ENCODE measurements at places on chromosomes 1 and 21.

DNA sequence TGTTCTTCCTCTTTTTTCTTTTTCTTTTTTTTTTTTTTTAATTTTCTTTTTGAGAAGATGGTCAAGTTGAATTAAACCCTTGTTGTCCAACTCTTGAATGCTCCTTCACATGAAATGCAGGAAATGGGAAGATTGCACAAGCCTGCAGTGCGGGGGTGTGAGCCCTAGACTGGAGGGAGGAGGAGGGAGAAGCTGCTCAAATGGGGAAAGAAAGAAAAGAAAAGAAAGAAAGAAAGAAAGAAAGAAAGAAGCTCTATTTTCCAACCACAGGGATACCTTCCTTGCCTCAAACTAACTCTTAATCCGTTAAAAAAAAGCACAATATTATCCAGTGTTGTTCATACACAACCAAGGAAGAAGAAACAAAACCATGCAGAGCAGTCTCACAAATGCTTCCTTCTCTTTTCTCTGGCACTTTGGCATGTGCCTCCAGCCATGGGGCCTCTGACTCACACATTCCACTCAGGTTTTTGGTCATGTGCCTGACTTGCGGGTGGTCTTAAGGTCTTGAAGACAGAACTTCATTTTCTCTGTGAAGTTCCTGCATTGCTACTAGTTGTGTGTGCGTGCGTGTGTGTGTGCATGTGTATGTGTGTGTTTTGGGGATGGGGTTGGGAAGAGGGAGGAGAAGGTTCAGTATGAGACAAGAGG, 276.1 kb downstream of the RPS6KC1 start:
- DNase-seq, result no peak

DNA sequence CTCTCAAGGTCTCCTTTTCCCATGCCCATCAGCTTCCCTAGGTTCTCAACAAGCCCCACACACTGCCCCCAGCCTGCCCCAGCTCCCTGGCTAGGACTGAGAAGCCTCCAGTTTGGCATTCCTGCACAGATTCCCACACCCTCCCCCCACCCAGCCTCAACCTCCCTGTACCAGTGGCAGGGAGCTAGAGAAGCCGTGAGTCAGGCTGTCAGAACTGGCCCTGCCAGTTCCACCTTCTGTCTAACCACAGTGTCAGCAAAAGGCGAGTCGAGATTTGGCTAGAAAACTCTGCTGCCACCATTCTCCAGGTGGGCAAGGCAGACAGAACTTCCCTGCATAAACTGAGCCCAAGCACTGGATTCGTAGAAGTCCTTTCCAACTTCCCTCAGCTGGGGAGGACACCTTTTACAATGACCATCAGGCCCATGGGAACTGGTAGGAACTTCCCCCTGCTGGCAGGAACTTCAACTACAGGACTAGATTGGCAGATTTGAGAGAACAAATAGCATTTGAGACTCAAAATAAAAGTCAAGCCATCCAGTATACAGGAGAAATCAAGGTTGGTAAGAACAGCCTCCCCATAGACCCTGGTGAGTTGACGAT, 31.0 kb downstream of the TNNT2 start:
- no peak for DNase-seq

DNA sequence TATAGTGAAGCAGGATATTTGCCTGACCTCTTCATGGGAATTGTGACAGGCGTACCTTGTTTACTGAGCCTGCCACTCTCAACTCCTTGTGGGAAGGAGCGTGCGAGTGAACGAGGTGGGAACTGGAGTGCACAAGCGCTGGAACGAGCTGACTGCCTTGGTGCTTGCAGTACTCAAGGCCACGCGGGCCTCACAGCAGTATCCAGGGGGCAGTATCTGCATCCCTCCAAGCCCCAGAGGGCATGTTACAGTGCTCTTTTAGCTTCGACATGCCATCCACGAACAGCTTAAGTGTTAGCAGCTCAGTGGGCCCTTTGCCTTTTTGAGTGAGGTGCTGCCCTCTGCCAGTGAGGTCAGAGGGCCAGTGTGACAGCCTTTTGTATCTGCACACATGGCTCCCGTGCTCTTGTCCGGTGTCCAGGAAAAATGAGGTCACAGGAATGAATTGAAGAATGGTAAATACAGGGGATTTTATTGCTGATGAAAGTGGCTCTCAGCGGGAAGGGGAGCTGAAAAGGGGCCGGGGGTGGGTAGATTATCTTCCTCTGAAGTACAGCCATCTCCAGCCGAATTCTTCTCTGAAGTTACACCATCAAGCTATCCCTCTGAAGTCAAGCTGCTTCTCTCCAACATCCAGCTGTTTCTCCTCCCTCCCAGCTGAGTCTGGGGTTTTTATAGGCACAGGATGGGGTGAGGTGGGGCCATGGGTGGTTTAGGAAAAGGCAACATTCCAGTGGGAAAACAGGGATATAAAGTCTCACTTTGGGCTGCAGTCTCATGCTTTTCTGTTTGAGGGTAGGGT, 69.3 kb downstream of the EPB41 start:
- no peak for DNase-seq

DNA sequence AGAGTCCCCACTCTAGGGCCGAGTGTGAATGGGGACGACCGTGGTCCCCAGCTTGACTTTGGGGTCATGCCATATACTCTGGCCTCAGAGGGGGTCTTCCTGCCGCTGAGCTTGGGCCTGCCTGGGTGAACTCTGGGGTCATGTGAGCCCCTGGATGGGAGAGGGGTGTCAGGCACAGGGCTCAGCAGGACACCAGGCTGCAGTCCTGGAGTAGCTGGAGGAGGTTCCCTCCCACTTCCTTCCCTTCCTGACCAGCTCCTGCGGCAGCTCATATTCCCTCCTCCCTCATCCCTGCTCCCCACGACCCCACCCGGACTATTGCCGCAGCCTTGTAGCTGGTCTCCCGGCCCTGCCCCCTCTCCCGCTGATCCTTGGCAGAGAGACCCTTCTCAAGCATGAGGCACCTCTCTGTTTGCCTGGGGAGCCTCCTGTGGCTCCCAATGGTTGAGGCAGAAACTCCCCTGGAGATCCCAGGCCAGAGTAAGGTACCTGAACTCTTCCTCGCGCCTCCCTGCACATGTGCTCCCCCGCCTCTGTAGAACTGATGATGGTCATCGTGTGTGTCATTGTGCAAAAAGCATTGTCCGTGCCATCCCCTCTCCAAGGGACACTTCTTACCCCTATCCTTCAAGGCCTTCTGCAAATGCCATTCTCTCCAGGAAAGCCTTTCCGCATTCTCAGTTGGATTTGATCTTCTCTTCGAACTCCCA, 1.8 kb downstream of the TNFRSF1B start:
- no peak for DNase-seq

DNA sequence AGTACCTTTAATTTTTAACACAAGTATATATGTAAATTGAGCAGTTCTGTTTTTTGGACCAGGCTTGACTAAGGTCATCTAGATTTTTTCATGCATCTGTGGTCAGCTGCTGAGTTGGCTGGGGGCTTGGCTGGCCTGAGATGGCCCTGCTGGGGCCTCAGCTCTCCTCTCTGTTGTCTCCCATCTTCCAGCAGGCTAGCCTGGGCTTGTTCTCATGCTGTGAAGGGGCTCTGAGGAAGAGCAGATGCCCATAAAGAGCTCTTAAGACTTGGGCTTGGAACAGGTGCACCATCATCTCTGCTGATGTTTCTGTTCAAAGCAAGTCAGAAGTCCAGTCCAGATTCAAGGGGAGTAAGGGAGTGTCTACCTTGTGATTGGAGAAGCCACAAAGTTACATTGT, 51.2 kb upstream of the TNR start:
- DNase-seq, result no peak

DNA sequence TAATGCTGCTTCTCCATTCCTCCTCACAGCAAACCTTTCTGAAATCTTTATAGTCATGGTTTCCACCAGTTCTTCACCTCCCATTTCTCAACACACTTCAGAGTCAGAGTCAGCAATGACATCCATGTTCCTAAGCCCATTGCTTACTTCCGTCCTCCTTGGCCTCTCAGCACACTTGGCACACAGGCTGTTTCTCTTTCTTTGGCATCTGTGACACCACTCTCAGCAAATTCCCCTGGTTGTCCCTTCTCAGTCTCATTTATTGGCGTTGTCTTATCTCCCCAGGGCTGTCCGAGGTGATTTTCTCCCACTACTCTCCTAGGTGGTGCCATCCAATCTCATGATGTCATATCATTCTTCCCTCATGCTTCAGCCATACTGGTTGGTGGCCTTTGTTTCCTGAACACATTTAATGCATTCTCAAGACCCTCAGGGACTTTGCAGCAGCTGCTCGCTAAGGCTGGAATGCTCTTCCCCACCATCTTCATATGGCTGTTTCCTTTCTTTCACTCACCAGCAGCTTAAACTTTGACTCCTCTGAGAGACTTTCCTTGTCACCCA, 3.3 kb upstream of the LGALS8 start:
- DNase-seq, result no peak

DNA sequence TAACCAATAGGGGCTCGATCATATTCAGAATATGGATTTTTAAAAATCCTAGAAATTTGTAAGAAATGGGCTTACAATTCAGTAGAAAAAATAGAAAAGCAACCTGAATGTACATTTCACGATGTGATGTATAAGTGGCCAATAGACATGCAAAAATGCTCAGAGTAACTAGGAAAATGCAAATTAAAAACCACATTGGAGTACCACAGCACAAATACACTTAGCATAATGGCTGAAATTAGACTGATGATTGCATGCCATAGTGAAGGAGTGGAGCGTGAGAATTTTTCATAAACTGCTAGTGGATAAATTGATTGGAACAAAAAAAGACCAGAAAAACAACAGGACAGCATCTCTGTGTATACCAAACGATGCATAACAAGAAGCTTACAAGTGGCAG, 102.3 kb downstream of the DYRK1A start:
- DNase-seq, result no peak

DNA sequence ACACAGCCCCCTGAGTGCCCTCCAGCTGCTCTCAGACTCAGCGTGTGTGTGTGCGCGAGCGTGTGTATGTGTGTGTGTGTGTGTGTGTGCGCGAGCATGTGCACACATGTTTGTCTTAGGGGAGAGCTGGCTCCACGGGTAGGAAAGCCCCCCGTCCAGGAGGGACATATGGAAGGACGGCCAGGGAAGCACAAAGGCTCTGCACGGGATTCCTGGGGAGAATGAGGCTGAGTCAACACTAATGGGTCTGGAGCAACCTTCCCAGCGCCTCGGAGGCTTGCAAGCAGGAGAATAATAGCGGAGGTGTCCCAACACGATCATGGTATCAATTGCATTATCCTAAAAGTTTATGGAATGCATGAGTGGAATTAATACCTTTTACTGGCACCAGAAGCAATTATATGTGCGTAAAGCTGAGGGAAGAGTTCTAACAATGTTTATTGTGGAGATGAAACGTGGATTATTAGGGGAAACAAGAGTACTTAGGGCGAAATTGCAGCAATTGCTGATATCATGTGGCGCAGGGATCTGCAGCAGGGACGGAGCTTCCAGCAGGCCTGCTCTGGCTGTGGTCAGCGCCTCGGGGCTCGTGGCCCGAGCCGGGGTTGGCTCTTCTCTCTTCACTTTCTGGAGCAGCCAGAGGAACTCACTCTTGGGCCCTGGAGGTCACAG, 40.3 kb upstream of the CCDC27 start:
- no peak for DNase-seq

DNA sequence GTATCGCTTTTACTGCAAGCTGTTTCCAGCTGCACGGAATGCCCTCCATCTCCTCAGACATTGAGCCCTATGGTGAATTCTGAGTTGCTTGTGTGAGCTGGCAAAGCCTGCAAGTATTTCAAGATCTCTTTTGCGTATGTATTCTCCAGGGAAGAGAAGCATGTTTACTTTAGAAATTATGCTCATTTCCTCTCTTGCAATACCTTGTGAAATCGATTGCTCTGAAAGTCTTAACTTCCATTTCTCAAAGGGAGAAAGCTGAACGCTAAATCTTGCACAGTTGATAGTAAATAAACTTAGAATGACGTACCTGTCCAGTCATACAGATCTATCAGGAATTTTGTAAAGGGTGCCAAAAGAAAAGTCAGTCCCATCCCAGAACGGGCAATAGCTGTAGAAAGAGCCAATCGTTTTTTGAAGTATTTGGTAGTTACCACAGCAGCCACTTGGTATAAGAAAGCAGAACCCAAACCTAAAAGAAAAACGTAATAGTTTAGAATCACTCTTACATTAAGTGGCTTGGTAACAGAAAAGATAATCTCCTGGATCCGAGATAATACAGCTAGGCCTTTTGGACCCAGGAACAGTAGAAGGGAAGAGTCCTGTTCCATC, 10.0 kb downstream of the SLC16A4 start:
- no peak for DNase-seq
